Germinal center (tissue), 1 donor: ENCODE measurements at places on chromosomes 16 and 17.

GRCh38 chr17:75250009-75250471, 11.4 kb downstream of the GGA3 start:
- DNase-seq: peak; percentile 51

DNA sequence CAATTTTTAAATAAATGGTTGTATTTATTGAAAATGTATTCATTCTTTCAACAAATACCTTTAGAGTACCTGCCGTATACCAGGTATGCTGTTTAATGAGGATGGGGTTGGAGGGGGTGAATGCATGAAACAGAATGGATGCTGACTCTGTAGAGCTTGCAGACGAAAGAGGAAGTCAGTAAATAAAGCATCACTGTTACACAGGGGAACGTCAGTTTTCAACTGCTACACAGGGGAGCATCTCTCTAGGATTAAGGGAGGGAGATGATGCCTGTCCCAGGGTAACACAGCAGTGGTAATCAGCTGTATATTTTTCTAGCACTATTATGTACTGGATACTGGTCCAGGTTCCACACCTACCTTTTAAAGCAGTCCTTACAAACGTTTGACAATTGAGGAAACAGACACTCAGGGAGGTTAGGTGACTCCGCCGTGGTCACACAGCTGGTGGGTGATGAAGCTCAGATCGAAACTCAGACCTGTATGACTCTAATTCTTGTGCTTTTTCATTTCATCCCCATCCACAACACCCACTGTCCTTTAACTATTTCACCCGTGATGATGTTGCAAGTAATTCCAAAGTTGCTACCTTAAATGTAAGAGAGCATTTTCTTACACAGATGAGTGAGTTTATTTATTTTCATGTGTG, 452.1 kb upstream of the HSBP1 start:
- no peak for DNase-seq

- no peak for DNase-seq
These were observed 53.5 kb downstream of the SOCS1 start for GRCh38 chr16:11202260-11203091.

GRCh38 chr16:72996291-72997062, 51.5 kb downstream of the ZFHX3 start:
- DNase-seq: no peak
